ENCODE measurements at places on chromosomes 16 and 17.

GRCh38 chr17:48100591-48101011, 677 bp downstream of the CBX1 start:
- DNase-seq: no peak

- no peak for DNase-seq
Measured at GRCh38 chr17:50439008-50439407, 13.0 kb downstream of the ACSF2 start.

DNA sequence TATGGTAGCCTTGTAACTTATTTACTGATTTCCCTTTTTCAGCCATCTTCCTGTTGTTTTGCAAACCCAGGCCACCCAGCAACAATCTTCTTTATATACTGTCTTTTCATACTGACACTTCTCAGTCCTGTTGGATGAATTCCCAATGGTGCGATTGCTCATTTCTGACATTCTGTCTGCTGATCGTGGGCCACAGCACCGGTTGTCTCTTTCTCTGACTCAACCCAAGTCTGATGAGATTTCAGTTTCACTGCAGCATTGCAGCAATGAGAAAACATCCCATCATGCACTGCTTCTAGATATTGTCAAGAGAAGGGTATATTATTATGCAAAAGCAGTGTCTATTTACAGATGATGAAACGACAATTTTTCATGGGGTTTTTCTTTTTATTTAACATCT, 349.2 kb upstream of the HSBP1 start:
- DNase-seq: no peak

DNA sequence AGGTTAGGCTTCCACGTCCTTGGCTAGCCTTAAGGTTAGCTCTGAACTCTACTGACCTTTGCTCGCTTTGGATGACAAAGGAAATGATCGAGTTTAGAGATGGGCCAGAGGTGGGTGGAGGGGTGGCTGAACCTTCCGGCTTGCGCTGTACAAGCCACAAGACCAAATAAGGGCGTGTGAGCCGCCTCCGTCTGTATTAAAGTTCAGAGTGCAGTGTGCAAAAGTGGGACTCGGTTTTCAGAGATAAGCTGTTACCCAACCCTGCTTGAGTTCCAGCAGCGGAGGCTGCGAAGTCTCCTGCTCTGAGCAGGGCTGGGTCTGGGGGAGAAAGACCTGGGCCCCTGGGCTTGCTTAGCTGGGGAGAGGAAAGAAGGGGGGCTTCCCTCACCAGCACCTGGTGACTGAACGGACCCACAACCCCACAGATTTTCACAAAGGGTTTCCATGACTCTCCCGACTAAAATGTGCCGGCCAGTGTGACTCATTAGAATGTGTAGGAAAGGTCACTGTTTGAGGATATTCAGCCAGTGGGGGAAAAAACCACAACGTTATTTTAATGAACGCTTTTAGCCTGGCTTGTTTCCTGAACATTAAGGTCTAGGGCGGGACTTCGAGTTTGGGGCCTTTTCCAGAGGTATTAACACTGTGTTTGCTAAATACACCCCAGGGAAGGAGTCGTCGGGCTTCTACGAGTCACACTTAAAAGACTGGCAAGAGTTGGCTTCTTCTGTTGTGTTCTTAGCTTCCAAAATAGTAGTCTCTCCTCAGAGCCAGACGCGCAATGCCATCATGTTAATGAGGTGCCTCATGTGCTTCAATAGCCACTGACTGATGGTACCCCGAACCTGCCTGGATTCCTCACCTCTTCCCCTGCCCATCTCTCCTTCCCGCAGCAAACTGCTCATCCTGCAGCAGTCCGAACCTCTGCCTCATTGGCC, 67.0 kb downstream of the CENPV start:
- peak; percentile 27 for DNase-seq

GRCh38 chr16:78505036-78505435, 405.6 kb downstream of the WWOX start:
- no peak for DNase-seq

- no peak for DNase-seq
Measured at GRCh38 chr17:66978514-66979061, 14.1 kb downstream of the CACNG4 start.

GRCh38 chr16:8722025-8722348, 47.6 kb downstream of the ABAT start:
- DNase-seq: no peak

DNA sequence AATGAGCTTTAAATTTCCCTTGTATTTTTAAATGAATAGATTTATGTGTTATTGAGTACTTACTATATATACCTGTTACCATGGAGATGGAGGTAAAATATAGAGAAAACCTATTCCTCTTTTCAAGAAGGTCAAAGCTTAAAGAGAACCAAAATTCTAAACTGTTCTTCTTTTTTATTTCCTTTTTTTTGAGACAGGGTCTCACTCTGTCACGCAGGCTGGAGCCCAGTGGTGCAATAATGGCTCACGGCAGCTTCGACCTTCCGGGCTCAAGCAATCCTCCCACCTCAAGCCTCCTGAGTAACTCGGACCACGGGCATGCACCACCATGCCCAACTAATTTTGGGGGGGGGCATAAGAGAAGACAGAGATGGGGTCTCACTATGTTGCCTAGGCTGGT, 25.0 kb upstream of the TMEM97 start:
- no peak for DNase-seq

GRCh38 chr16:22174642-22175041, 12.3 kb downstream of the SDR42E2 start:
- no peak for DNase-seq

DNA sequence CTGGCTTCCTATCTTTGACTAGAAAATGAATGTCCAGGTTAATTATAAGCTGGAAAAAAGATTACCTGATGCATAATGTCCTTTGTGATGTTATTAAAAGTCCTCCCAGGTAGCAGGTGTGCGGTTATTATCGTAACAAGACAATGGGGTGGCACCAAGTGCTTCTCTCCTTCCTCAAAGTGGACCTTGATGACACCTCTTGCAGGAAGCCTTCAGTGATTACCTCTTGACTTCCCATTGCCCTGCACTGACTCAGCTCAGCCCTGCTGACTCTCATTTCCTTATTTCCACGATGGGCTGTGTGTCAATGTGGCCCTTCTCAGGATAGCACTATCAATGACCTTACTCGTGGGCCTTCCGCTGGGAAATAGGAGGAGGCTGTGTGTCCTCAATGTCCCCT, 477.4 kb upstream of the CCL2 start:
- DNase-seq: no peak

GRCh38 chr17:74768069-74768762, 7.9 kb downstream of the NAT9 start:
- no peak for DNase-seq

- DNase-seq: no peak
Measured at GRCh38 chr17:59333836-59334235, 2.4 kb downstream of the YPEL2 start.

DNA sequence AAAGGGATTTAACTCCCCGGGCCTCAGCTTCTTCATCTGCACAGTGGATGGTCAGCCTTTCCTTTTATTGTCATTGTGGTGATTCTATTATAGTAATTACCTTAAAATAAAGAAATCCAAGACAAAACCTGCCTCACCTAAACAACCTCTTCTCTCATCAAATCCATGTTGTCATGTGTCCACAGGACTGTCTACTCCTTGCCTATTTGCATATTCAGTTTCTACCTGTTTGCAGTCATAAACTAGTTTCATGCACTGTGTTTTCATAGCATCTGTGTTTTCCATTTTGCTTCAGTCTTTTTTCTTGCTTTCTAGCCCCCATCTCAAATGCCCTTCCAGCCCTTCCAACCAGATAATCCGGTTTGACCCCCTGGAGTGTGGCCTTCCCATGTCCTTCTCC, 44.3 kb upstream of the CPNE2 start:
- DNase-seq: no peak

DNA sequence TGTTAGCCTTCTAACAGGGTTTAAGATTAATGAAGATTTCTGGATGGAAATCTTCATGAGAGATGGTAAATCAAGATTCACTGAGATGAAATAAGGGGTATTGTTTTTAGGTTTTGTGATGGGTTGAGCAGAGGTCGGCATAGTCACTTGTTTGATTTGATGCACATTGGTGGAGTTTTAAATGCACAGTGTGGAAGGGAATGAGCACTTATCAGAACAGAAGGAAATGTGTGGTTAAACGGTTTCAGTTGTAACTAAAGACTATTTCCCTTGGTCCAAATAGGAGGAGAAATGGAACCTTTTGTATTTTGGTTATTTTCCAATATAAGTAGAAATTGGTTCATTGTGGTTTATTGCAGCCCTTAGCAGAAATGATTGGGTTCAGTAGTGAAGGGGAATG, 34.1 kb downstream of the CBFB start:
- DNase-seq: no peak

GRCh38 chr16:15777533-15778203, 79.2 kb downstream of the MYH11 start:
- DNase-seq: no peak

GRCh38 chr16:89257281-89257731, 39.8 kb downstream of the ZNF778 start:
- DNase-seq: no peak

DNA sequence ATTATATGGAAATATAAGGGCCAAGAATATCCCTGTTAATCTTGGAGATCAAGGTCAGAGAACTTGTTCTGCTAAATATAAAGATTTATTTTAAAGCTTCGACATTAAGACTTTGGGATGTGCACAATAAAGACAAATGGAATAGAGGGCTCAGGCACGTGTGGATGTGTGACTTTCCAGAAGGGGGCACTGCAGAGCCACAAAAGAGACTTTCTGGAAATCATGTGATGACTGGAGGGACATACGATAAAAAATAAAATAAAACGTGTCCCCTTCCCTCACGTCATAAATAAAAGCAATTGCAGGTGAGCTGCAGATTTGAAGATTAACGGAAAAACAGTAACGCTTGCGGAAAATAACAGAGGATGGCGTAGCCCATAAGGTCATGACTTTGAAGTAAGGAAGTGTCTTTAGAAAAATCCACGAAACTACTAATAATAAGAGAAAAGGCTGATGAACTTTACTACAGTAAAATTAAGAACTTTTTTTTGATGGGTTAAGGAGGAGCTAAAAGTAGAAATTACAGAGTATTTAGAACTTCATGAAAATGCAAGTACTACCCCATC, 9.4 kb upstream of the ENGASE start:
- DNase-seq: no peak

- DNase-seq: no peak
Measured at GRCh38 chr16:17026600-17027242, 444.0 kb downstream of the XYLT1 start.

GRCh38 chr17:56177361-56177760, 24.1 kb downstream of the ANKFN1 start:
- no peak for DNase-seq

- DNase-seq: no peak
Measured at GRCh38 chr17:5115673-5116651, at the start of gene USP6. Gene USP6, plus strand, starts transcription at chr17:5116032. Its CDS starts 14,336 bp downstream, at chr17:5130368.

DNA sequence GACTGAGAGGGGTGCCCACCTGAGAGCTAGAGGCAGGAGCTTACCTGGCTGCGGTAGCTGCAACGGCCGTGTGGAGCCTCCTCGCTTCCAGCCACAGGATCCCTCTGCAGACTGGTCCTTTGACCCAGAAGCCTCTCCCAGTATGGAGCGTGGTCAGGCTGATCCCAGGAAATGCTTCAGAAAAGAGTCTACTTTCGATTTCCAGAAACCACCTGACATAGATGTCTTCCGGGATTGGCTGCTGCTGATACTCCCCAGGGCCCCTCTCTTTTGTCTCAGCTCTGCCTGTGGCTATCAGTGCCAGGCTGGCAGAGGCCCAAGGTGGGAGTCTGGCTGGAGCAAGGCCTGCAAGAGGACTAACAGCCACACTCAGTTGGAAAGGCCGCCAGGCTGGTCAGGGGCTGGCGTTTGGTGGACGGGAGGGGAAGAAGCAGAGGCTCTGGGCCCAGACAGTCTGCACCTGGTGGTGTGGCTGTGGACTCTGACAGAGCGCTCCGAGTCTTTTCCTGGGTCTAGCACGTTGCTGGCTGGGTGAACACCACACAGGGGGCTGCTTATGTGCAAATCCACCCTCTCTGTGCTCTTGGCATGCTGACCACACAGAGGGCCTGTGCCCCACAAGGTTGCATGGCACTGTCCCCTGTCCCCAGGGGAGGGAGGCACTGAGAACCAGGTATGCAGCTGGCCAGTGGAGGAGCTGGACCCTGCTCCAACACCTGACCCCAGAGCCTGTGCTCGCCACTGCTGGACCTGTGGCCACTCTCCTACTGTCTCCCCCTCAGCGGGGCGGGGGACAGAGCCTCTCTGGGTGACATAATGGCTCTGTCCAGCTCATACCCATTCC, at the start of gene LGALS3BP:
Gene LGALS3BP, minus strand, starts transcription at position 144 of the 844 bp plus-strand sequence. CDS start 2,732 bp downstream, outside the sequence.
- DNase-seq: no peak

DNA sequence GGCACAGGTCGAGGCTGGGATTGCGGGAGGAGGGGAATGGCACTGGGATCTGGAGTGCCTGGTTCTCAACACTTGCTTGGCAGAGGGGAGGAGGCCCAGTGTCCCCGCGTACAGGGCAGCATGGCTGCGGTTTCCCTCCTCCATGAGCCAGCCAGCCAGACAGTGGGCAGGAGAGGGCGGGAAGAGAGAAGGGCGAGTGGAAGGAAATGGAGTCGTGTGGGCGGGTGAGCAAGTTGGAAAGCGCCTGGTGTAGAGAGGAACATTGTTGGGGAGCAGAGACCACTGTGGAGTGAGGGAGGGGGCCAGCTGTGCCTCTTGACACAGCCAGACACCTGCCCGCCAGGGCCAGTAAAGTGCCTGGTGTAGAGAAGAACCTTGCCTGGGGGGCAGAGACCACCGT, 130.5 kb downstream of the OR1D5 start:
- DNase-seq: no peak

- DNase-seq: no peak
Measured at GRCh38 chr16:69798466-69798865, 36.3 kb downstream of the WWP2 start.

DNA sequence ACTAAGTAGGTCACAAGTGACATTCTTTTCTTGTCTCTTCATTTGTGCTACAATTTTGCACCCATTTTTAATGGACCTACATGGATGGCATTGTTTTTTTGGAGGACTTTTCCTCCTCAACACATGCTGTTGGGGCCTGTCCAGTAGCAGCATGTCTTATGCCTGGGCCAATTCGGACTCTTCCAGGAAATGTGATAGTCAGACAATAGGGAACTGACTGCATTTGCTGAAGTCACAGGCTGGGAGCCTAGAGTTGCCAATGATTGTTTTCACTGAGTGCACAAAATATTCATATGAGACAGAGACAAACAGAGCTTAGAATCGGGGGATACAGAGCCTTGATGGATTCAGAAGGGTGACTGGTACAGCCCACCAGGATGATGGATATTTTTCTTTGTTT, 867.3 kb upstream of the GOT2 start:
- no peak for DNase-seq

DNA sequence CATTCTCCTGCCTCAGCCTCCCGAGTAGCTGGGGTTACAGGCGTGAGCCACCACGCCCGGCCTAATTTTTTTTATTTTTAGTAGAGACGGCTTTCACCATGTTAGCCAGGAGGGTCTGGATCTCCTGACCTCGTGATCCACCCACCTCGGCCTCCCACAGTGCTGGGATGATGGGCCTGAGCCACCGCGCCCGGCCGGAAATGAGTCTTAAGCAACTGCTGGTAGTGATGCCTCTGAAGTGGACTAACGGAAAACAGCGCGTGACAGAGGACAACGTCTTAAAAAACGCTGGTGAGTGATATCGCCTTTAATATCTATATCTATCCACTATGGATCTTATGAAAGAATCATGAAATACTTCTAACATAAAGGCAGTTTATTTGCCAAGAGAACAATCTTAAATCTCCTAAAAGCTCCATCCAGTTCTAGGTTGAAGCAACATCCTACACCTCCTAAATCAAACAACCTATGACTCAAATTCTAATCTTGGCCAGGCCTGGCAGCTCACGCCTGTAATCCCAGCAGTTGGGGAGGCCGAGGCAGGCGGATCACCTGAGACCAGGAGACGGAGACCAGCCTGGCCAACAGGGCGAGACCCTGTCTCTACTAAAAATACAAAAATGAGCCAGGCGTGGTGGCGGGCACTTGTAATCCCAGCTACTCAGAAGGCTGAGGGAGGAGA, 69.8 kb downstream of the NXN start:
- no peak for DNase-seq

Data from activated naive CD4-positive, alpha-beta T cell (primary cell).